KG1 (cell line): ENCODE measurements at places on chromosomes 4 and X.

- DNase-seq = no peak
Observed at GRCh38 chrX:100674705-100675104, 30.7 kb downstream of the SRPX2 start.

DNA sequence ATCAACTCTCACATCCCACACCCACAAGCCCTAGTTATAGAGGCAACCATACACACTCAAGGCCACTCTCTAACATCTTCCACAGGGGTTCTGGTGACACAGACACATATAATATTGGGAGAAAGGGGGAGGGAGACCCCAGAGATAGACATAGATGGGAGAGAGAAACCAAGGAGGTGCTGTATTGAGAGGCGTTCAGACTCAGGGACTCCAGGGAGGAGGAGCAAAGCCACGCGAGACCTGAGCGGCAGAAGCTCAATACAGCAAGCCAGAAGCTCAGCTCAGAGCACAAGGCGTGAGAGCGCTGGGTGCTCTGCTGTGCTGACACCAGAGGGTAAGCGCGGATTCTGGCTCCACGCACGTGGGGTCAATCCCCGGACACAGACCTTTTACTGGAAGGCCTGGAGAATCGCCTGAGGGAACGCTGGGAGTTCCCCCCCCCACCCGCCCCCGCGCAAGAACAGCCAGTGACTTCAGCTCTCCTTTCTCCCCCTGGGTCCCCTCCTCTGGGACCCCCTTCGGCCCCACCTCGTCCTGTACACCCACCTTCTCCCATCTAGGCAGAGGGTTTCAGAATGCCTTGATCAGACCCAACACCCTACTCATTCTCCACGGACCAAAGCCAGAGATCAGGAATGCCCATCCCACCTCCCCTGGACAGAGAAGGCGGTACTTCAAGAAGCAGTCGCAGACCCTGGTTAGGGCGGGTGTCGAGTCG is 8.7 kb downstream of the MSX1 start:
- no peak for DNase-seq

DNA sequence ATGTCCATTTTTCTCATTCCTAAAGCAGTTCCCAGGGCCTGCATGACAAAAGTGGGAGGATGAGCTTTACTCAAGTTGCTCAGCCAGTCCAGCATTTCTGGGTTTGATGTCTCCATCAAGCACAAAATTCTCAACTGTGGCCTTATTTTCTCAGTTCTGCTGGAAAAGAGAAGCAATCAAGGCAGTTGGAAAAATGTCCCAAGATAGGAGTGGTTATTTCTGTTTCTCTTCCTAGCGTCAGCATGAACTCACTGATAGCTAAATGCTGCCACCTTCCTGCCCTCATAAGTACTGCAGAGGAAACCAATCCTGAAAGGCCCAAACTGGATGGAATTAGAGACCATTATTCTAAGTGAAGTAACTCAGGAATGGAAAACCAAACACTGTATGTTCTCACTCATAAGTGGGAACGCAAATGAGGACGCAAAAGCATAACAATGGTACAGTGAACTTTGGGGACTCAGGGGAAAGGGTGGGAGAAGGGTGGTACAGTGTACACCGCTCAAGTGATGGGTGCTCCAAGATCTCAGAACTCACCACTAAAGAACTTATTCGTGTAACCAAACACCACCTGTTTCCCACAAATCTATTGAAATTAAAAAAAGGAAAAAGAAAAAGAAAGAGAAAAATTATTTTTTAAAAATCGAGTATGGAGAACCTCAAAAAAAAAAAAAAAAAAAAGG is 29.6 kb downstream of the ADH7 start:
- peak; percentile 17 for DNase-seq

DNA sequence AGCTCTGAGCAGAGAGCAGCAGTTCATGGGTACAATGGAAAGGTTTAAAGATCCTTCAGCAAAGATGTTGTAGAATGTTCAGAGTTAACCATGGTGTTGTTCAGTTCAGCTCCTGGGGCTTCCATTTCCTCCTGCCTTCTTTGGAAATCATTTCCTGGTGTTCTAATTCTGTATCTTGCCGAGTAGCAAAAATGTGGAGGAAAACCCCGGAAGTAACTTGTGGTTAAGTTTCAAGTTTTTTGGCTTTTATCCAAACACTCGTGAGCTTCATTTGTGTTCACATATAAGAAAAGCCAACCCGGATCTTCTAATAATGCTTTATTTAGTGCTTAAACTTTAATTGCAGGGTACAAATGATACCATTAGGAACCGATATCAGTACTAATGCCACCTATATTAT is 33.6 kb upstream of the ARX start:
- DNase-seq = peak; percentile 1

- no peak for DNase-seq
Observed at GRCh38 chr4:15945516-15945915, 7.0 kb upstream of the FGFBP1 start.

- DNase-seq = no peak
Observed at GRCh38 chr4:3318561-3319021, 25.8 kb downstream of the RGS12 start.

GRCh38 chrX:56812515-56813105 is 83.6 kb downstream of the NBDY start:
- no peak for DNase-seq

- no peak for DNase-seq
Observed at GRCh38 chr4:174396599-174397110, 112.9 kb downstream of the CEP44 start.

DNA sequence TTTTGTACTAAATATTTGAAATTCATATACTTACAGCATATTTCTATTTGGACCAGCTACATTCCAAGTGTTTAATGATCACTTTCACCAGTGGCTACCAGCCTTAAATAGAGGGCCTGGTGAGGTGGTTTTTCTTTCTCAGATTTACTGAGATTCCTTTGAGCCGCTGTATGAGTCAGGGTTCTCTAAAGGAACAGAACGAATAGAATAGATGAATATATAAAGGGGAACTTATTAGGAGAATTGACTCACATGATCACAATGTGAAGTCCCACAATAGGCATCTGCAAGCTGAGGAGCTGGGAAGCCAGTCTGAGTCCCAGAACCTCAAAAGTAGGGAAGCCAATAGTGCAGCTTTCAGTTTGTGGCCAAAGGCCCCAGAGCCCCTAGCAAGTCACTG is 146.2 kb upstream of the TLL1 start:
- DNase-seq = no peak

DNA sequence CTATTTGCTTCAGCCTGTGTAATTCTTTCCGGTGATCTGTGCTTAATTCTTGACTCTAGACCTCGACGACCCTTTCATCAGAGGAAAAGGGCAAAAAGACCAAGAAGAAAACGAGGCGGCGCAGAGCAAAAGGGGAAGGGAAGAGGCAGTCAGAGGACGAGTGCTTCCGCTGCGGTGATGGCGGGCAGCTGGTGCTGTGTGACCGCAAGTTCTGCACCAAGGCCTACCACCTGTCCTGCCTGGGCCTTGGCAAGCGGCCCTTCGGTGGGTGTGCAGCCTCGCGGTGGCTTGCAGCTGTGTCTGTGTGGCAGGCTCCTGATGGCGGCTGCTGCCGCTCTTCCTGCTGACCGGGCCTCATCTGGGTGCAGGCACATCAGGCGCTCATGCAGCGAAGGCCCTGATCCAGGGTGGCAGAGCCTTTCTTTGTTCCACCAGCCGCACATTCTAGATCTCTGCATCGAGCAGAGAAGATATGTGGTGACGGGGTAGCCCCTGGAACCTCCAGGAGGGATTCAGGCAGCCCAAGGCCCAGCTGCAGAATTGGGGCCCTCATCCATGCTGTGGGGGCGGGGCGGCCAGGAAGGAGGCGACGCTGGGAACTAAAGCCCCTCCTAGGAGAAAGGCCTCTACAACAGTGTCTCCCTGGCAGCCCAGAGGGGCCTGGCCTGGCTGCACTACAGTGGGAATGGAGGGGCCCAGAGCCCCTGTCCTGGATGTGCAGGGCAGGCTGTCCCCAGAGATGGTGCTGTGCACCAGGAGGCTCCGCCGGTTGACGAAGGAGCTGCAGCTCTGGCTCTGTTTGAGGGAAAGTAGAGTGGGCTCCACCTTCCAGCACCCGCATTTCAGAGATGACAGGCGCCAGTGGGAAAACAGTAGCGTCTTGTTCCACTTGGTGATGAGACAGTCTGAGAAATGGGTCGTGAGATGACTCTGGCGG is 32.1 kb downstream of the NELFA start:
- no peak for DNase-seq

DNA sequence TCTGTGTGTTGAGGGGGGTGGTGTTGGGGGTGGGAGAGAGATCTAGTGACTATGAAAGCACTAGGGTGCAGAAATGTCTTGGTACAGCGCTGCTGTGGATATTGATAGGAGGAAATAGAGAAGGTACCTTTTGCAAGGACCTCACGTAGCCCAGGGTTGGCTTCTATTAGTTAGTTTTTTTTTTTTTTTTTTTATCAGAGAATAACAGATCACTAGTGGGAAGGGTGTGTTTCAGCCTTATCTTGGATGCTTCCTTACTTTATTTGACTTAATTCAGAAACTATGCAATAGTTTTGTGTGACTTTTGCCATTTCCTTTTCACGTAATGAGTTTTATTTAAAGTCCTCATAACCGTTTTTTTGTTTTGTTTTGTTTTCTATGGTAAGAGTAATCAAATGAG is 16.4 kb upstream of the PGRMC2 start:
- DNase-seq = no peak

DNA sequence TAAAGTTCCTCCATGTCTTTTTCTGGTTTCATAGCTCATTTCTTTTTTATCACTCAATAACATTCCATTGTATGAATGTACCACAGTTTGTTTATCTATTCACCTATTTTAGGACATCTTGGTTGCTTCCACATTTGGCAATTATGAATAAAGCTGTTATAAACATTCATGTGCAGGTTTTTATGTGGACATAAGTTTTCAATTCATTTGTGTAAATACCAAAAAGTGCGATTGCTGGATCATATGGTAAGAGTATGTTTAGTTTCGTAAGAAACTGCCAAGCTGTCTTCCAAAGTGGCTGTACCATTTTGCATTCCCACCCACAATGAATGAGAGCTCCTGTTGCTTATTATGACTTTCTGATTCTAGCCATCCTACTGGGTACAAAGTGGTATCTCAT is 36.3 kb upstream of the ZFX start:
- DNase-seq = no peak

- DNase-seq = no peak
Observed at GRCh38 chrX:54866609-54867008, 54.0 kb upstream of the TRO start.

- DNase-seq = no peak
Observed at GRCh38 chr4:24809815-24810405, 14.5 kb downstream of the SOD3 start.

DNA sequence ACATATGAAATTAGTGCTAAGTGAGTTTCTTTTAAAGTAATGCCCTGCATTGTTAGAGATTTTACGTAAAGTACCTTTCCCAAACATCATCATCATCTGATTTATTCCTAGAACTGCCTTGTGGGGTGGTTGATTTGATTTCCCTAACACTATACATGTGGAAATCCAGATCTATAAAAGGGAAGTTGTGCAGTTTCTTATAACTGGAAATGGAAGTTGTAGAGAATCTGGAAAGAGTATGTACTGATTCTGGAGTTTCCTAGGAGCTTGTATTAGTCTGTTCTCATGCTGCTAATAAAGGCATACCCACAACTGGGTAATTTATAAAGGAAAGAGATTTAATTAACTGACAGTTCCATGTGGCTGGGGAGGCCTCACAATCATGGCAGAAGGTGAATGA is 47.9 kb downstream of the BMP2K start:
- no peak for DNase-seq

GRCh38 chr4:8157944-8158709 is 486 bp downstream of the ABLIM2 start:
- no peak for DNase-seq

GRCh38 chr4:17761062-17761461 is 20.4 kb downstream of the FAM184B start:
- no peak for DNase-seq

DNA sequence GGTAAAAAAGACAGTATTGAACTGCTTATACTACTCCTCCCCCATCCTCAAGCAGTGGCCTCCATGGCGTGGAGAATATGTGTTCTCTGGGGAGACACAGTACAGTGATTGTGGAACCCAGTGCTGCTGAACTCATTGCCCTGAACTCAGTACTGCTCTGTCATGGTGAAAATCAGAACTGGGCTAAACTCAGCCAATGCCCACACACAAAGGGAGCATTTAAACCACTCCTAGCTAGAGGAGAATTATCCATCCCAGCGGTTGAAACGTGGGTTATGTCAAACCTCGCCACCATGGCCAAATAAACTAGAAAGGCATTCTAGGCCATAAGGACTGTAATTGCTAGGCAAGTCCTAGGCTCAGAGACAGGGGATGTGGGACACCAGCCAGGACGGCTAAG is 131.8 kb downstream of the SPOCK3 start:
- no peak for DNase-seq
